CD4-positive, alpha-beta T cell (primary cell): ENCODE measurements at places on chromosomes 1 and 21.

GRCh38 chr21:25369524-25370300 lies 237.6 kb downstream of the MRPL39 start:
- DNase-seq, result no peak

DNA sequence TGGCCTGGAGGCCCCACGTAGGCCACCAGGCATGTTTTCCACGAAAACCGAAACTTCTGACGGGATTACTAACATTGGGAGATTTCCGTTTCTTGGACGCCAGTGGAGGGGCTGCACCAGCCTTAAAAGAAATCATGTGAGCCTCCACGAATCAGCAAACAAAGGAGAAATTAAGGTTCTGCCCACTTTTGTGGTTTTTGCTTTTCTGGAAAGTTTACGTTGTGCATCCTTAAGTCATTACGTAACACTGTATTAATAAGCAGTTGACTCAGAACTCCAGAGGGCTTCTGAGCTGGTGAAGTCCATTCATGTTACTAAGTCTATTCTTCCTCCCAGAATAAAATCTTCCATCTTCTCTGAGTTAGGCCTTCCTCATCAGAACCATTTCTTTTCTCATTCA lies 168.5 kb downstream of the PSMG1 start:
- DNase-seq, result no peak

DNA sequence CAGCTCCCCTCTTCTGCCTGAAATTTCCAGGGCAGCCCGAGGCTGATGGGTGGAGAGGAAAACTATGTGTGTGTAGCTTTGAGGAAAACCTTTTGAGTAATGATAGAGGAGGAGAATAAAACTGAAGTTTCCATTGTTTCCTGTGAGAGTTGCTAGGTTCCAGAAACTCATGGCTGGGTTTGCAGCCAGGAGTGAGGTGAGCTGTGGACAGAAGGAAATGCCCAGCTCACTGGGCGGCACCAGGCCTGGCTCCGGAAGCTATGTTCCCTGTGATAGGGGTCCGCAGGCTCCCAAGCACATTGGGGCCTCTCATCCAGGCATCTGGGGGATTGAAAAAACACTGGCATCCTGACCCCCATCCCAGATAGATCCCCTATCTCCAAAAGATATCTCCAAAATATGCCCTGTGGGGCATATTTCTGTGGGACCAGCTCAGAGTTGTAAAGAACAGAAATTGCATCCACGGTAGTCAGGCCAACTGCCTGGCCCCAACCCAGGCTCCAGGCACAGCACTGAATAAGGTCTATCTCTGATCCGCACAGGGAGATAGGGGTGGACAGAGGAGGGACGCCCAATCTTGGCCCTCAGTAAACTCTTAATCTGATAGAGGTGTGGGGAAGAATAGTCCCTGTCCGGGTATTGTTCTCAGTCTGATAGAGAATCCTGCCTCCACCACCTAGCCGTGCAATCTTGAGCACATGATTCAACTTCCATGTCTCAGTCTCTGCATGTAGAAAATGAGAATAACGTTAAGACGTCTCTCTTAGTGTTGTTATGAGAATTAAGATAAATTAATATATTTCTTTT lies 1.8 kb upstream of the HSPG2 start:
- DNase-seq, result no peak

GRCh38 chr1:116577759-116578314 lies 7.0 kb upstream of the CD58 start:
- no peak for DNase-seq

DNA sequence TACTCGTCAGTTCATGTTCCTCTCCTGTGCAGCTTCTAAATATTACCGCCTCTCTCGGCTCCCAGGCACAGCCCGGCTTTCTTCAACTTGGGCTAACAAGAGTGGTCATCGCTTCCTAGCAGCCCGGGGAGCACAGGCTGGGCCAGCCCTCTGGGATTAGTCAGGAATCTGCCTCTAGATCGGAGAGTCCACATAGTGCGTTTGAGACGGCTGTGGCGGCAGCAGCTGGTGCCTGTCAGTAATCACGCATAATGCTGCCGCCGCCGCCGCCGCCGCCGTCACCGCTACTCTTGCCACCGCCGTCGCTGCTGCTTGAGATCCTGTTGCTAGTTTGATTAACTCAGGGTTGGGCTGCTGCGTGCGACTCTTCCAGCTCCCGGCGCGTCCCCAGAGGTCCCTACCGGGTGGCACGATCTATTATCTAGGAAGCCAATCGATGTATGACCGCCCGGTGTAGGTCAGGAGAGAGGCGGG lies at the start of gene RXRG:
RXRG (minus strand) TSS at position 230 of the 474 bp plus-strand sequence. CDS start 233 bp downstream, outside the sequence.
- DNase-seq, result no peak

GRCh38 chr1:179973198-179974110 lies 18.8 kb downstream of the CEP350 start:
- DNase-seq, result no peak

DNA sequence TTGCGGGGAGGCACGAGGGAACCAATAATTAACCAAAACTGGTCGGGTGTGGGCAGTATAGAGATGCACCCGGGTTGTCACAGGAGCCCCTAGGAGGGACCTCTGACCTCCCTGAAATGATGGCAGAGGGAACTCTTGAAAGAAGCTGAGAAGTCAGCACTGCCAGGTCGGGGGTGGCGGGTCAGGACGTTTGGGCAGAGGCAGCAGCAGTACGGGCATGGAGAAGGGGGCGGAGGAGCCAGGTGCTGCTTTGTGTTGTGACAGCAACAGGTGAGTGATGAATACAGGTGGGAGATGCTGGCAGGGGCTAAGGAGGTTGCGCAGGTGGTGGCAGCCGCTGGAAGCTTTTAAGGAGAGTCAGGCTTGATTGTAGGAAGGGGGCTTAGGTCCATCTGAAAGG lies 11.7 kb downstream of the TNFRSF1B start:
- DNase-seq, result no peak

DNA sequence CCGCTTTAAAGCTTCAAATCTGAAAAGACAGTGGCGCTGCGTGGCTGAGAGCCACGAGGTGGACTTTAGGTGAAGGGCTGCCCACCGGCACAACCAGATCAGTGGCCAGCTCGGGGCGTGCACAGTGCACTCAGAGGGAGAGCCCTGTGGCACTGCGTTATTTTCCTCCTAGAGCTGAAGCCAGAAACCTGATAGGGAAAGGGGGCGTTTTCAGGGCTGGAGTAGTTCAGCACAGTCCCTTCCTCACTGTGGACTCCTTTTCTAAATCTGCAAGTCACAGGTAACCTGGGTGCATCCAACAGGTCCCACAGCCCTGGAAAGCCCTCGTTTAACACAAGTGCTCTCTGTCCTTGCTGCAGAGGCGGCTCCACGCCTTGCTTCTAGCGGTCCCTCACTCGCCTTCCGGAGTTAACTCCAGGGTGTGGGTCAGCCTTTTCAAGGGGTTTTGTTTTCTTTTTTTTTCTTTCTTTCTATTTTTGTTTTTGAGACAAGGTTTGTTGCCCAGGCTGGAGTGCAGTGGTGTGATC lies 81.2 kb downstream of the GALNT2 start:
- DNase-seq, result no peak

- DNase-seq, result no peak
These were observed 139.1 kb downstream of the KAZN start for GRCh38 chr1:14737561-14738094.

DNA sequence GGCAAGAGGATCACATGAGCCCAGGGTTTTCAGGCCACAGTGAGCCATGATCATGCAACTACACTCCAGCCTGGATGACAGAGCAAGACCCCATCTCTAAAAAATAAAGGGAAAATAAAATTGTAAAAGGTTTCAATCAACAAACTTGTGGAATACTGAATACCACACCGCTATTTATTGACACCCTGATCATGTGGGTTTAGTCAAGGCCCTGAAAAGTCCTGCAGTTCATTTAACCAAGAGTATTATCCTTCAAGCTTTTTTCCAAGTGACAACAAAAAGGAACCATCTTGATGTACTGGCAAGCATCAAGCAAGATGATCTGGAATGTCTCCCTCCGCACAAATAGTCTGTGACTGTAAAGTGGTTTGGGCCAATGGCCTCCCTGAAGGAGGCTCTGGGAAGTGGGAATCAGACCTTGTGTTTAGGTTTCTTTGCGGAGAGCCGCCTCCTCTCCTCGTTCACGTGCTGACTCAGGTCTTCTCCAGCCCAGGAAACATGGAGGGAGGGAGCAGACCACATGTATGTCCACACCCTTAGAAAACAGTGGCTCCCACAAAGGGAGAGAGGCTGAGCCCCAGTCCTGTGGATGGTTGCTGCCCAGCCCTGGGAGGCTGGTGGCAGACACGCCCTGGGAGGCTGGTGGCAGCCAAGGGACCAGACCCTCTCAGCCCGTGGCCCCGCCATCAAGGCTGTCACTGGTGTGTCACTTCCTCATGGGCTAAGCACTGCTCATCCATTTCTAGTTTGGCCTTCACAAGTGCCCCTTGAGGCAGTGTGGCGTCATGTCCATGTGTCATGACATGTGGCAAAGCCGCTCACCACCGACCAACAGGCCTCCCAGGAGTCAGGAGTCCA lies 56.7 kb downstream of the RIPK4 start:
- no peak for DNase-seq

GRCh38 chr1:8086055-8086454 lies 59.9 kb upstream of the ERRFI1 start:
- no peak for DNase-seq
